A549 treated with RU486 at 1 μM for 4 hours (cell line): ENCODE measurements at places on chromosomes 3 and 15. TPM values are rescaled to one million over a fixed set of nuclear protein-coding genes. Genes with fewer than 3 reads are reported as not detected.

Gene GCNT3
- 150 to 195 TPM (median 158 TPM) in 5 replicates for total RNA-seq

Gene CCR9
- not detected in 5 replicates for total RNA-seq

Gene ITIH1
- total RNA-seq, result not detected in 5 replicates

Gene STRA6
- 41.7 to 72.7 TPM (median 62.4 TPM) in 5 replicates for total RNA-seq

Gene ANKUB1
- not detected in 5 replicates for total RNA-seq

Gene UBA7
- total RNA-seq, result 0.21 to 0.68 TPM (median 0.34 TPM) in 5 replicates

Gene FBXL22
- total RNA-seq, result 0.14 to 0.31 TPM (median 0.19 TPM) in 5 replicates

Gene CHRNA5
- total RNA-seq, result 20.4 to 39.2 TPM (median 36.2 TPM) in 5 replicates

Gene SLC28A2
- not detected in 5 replicates for total RNA-seq

Gene GPR149
- total RNA-seq, result not detected in 5 replicates
